ENCODE measurements at places on chromosomes 2 and 18.

GRCh38 chr18:59516356-59517155 is 157.5 kb upstream of the LMAN1 start:
- DNase-seq = no peak

DNA sequence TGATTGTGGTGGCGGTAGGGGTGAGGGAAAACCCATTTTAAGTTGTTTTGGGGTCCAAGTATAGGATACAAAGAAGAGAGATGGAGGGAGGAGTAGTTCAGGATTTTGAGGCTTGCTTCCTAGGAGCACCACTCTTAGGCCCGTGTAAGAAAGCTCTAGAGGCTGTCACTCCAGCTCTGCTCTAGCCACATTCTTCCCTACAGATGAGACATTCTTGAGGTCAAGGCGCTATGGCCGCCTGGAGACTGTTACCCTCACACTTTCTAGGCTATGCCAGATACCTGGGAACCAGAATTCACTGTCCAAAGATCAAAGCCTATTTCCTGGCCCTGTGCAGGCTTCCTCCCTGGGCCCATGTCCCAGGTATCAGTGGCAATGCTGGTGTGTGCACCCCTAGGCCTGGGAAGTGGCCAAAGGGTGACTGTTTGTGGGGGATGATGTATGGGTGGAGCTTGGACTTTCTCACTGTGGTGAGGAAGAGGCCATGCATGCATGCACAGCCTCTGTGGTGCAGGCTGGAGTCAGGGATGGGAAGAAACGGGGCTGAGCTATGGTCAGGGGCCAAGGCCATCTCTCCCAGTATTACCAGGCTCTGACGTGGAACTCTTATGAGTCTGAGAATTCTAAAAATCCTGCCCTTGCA is 7.0 kb upstream of the TTL start:
- DNase-seq = no peak

DNA sequence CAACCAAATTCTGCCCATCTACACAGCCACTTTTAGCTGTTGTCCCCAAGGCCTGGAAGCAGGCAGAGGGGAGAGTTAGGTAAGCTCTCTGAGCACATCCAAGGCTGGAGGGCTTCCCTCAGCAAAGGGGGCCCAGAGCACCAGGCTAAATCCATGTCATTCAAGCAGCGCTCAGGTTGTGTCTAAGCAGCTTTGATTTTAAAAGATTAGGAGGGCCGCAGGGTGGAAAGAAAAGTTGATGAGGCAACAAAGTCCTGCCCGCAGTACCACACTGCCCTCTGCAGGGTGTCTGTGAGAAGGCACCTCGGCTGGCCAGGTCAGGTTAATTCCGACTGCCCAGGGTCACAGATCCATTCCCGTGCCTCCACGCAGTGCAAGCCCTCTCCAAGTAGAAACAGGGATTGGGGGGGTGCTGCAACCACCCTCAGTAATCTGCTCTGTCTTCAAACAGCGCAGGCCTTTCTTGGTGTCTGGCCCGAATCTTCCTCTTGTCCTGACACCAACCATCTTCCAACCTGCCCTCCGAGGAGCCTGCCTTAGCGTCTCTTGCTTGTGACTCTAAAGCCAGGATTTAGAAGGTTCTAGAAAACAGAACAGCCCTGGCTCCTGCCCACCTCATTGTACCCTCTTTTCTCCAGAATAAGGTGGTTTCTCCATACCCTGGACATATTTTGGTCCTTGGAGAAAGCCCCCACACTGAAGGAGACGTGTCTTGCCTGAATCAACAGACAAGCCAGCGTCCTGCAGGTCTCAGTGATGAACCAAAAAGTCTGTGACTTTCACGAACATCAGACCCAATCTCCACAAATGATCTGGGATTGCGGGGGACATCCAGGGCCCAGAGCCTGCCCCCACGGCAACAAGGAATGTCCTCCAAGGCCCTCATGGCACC is 289.2 kb downstream of the TNS1 start:
- peak; percentile 63 for DNase-seq

GRCh38 chr2:25103287-25103871 is 61.5 kb downstream of the EFR3B start:
- no peak for DNase-seq

GRCh38 chr2:5304640-5305039 is 387.5 kb upstream of the SOX11 start:
- no peak for DNase-seq

GRCh38 chr18:43620936-43621335 is 343.6 kb upstream of the SYT4 start:
- DNase-seq = peak; percentile 59

GRCh38 chr2:131426727-131427126 is 49.2 kb upstream of the TUBA3D start:
- DNase-seq = no peak

- no peak for DNase-seq
Measured at GRCh38 chr2:28273751-28274150, 118.9 kb upstream of the FOSL2 start.

DNA sequence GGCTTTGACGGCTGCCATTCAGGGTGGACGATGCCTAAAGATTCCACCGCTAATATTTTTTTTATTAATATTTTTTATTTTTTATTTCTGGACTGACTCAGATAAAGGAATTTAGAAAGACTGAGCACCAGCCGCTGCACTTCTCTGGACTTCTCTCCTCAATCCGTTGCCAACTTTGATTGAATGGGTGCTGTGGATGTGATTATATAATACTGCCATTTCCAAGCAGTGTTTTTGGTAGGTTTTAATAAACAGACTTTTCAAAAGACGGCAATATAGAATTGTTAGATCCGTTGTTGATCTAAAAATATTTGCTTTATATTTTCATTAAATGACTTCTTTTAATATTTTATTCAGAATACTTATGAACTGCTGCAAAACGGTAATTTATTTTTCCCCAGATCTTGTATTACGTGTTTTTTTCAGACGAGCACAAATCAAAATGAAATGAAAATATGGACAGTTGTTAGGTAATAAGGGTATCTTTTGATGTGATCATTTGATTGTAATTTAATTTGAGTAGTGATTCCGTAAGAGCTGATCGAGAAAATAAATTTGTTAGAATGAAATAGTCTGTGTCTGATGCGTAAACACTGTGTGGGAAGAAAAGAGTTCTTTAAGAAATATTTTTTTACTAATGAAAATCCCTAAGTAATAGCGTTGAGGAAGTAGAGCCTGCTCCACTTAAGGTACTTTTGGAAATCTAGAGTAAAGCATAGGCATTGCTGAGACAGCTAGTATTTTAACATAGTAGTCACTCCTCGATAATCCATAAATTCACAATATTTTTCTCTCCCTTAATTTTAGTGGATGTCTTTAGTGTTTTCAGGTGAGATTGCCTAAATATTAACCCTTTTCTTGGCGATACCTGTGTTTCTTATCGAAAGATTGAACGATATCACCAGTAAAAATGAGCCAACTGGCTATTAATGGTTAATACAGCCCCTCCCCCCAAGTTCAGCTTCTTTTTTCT is 4.4 kb downstream of the POU3F3 start:
- DNase-seq = no peak

DNA sequence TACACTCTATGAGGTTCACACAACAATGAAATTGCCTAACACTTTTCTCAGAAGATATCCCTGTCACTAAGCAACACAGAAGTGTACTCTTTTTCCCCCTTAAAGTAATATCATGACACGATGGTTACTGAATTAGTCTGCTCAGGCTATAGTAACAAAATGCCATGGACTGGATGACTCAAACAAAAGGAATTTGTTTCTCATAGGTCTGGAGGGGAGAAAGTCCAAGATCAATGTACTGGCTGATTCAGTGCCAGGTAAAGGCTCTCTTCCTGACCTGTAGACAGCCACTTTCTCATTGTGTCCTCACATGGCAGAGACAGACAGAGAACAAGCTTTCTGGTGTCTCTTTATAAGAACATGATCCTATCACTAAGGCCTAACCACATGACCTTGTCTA is 211.9 kb downstream of the RBM43 start:
- no peak for DNase-seq

- no peak for DNase-seq
Measured at GRCh38 chr2:157184161-157184895, 73.2 kb upstream of the GALNT5 start.

DNA sequence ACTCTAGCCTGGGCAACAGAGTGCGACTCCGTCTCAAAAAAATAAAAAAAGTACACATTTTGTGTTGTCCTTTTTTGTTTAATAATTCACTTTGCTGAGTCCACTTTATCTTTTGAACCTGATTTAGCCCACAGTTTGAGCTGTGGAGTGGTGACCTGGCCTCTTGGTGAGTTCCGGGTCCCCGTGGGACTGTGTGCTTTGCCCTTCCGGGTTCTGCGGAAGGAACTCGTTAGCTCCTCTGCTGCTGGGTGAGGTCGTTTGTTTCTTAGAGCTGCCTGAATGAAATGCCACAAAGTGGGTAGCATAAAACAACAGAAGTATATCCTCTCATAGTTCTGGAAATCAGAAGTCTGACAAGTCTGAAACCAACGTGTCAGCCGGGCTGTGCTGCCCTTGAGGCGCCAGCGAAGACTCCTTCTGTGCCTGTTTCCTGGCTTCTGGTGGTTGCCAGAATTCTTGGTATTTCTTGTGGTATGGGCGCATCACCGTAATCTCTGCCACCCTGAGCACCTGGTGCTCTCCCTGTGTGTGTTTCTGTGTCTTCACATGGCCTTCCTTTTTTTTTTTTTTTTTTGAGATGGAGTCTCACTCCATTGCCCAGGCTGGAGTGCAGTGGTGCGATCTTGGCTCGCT is 3.5 kb downstream of the EFHD1 start:
- no peak for DNase-seq

GRCh38 chr2:65055422-65056214 is 598 bp upstream of the CEP68 start:
- peak; percentile 76 for DNase-seq

DNA sequence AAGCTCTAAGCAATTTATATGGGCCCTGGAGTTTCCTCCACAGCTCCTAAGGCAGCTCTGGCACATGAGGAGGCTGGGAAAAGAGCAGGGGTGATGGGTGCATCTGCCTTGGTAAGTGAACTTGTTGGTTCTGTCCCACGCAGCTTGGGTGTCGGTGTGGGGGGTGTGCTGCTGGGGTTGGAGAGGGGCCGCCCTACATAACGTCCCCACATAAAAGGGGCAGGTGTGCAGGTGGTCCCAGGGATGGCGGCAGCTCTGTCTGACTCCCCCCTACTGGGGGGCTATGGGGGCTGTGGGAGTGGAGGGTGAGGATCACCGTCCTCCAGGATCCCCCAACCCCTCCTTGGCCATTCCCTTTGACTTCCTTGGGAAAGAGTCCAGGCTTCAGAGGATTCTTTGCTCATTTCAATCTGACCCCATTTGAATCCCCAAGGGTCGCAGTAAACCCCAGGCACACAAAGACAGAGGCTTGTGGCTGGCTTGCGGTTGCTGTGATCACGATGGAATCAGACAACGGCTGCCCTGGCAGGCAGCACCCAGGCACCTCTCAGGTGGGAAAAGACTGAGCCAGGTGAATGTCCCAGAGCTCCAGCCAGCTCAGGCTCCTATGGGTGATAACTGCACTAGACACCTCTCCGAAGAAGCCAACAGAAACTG is 34.5 kb upstream of the CD8A start:
- no peak for DNase-seq

DNA sequence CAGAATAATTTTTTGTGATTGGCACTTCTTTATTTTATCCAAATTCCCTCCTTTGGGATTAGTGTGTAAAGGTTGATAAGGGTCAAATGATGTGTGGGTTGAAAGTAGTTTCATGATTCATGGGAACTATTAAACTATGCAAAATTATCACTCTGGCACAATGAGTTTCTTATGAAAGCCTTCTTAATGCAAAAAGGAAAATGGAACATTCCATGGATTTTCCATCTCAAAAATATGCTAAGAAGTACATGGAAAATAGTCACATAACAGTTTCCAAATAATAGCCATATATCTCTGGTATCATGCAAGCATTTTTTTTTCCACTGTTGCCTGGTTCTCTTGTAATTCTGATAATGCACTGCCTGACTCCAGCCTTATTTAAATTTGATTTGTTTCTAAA is 639.7 kb downstream of the NR4A2 start:
- DNase-seq = no peak

- DNase-seq = no peak
Measured at GRCh38 chr2:111032721-111033429, 87.8 kb upstream of the BCL2L11 start.

DNA sequence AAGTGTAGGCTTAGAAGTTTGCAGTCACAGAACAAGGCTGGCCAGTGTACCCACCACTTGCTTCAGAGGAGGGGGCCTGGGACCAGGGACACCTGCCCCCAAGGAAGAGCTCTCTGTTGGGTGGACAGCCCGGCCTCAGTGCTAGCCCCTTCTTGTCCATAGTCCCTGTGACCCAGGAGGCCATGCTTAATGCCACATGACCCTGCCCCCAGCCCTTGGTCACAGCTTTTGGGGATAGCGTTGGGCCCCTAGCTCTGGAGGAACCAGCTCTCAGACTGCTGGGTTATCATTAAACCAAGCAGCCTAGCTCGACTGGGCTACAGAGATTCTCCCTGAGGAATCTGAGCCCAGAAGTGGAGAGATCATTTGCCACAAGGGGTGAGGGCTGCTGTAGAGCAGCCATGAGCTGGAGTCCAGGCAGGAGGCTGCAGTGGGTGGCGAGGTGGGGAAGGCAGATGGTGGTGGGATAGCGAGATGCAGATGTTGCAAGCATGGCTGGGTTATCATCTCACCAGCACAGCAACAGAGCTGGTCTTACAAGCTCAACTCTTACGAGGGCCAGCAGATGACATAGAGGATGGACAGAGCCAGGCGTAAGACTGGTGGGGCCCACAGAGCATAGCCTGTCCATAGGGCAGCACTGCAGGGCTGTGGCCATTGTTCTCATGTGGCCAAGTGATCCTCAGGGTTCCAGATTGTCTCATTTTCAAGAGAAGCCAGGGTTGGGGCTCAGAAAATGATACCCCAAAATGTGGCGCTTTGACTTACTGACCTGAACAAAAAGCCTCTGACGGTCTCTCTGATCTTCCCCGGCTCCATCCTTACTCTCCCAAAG is 7.2 kb upstream of the TMEM37 start:
- no peak for DNase-seq

DNA sequence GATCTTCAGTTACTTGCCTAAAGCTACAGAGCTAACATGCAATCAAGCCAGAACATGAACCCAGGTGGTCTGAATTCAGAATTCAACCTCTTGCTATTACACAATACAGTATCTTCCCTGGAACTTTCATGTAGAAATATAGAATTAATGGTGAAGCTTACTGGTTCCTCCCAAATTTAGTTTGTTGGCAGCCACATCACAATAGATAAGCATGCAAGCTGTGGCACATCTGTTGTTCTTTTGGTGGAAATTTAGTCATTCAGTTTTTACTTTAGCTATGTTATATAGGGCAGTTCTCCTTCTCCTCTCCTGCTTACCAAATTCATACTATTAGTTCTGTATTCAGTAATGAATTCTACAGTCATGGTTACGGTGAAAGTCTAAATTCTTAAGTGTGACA is 101.0 kb upstream of the RNF152 start:
- no peak for DNase-seq

- no peak for DNase-seq
Measured at GRCh38 chr2:155546721-155547555, 785.6 kb downstream of the NR4A2 start.

All from D341Med (cell line).